ENCODE measurements at places on chromosomes 6 and 20.

GRCh38 chr6:170019818-170020583 lies 268.6 kb downstream of the ERMARD start:
- no peak for DNase-seq

- no peak for DNase-seq
Observed at GRCh38 chr6:99458319-99458718, 33.2 kb upstream of the PNISR start.

DNA sequence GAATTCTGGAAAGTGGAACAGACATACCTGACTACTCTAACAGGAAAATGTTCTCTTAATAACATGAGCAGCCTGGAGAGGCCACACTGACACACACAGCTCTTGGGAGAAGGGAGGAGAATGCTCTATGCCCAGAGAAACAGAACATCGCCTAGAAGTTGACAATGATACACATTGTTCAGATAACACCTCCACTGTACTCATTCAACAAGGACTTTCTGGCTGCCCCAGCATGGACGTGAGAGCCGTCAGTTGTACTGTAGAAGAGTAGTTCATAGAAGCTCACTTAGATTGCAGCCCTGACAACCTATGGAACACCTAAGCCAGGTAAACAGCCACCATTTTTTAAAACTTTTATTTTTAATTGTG lies 28.9 kb downstream of the BMP7 start:
- DNase-seq: no peak

GRCh38 chr20:51020657-51021056 lies 2.2 kb downstream of the KCNG1 start:
- DNase-seq: no peak

DNA sequence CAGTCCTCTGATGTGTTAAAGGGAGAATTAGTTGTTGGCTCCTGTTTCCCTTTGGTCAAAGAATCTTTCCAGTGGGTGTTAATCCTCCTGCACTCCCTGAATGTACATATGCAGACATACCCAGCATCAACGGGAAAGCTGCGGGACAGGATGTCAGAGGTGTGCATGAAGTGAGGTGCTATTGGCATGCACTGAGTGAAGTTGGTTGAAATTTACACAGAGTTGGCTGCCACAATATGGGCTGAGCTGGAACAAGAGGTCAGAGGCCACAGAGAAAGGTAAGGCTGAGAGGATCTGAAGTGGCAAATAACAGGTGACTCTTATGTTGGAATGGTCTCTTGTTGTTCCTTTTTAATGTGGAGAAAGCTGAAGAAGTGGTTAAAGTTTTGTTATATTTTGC lies 82.7 kb upstream of the AKIRIN2 start:
- DNase-seq: no peak

- no peak for DNase-seq
Observed at GRCh38 chr6:28977341-28978132, 27.6 kb downstream of the ZNF311 start.

Measured in NCI-H446 treated with DMSO at 0.1 percent for 48 hours (cell line).